GM23248 (cell line): ENCODE measurements at places on chromosomes 7 and 10. TPM values are rescaled to one million over a fixed set of nuclear protein-coding genes. Genes with fewer than 3 reads are reported as not detected.

The TFR2 gene
- polyA plus RNA-seq: 0.28 and 0.79 TPM in 2 replicates

The CELF2 gene
- polyA plus RNA-seq: 26.5 and 27.5 TPM in 2 replicates

The TSPAN13 gene
- 9.0 and 10.2 TPM in 2 replicates for polyA plus RNA-seq

The LIPM gene
- not detected in 2 replicates for polyA plus RNA-seq

The MBL2 gene
- polyA plus RNA-seq: not detected in 2 replicates

The CPED1 gene
- 12.4 and 13.5 TPM in 2 replicates for polyA plus RNA-seq

The RTKN2 gene
- polyA plus RNA-seq: 0.15 and 0.41 TPM in 2 replicates

The CRTAC1 gene
- polyA plus RNA-seq: not detected in 2 replicates

DNA sequence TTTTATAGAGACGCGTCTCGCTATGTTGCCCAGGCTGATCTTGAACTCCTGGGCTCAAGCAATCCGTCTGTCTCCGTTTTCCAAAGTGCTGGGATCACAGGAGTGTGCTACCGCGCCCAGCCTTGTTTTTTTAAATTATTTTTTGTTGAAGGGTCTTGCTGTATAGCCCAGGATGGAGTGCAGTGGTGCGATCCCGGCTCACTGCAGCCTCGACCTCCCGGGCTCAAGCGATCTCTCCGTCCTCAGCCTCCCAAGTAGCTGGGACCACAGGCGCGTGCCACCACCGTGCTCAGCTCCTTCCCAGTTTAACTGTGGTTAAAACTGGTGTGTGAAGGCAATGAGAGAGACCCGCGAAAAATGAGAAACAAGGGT, 11.0 kb upstream of the HNRNPF start:
- DNase-seq: no peak

- peak; percentile 30 for DNase-seq
Measured at GRCh38 chr7:85261336-85261735, 74.5 kb upstream of the SEMA3D start.

DNA sequence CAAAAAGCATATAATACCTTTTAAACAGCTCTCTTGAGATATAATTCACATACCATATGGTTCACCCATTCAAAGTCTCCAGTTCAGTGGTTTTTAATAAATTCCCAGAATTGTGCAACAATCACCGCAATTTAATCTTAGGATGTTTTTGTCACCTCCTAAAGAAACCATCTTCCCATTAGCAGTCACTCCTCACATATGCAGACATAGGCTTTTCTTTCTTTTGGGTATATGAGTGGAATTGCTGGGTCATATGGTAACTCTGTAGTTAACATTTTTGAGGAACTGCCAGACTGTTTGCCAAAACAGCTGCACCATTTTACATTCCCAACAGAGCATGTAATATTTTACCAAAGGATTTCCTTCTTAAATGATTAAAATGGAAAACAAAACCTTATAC, 57.0 kb downstream of the CC2D2B start:
- peak; percentile 13 for DNase-seq

GRCh38 chr10:107554333-107554732, 389.8 kb upstream of the SORCS1 start:
- no peak for DNase-seq

GRCh38 chr10:80452640-80453039, 1.5 kb upstream of the TSPAN14 start:
- no peak for DNase-seq

DNA sequence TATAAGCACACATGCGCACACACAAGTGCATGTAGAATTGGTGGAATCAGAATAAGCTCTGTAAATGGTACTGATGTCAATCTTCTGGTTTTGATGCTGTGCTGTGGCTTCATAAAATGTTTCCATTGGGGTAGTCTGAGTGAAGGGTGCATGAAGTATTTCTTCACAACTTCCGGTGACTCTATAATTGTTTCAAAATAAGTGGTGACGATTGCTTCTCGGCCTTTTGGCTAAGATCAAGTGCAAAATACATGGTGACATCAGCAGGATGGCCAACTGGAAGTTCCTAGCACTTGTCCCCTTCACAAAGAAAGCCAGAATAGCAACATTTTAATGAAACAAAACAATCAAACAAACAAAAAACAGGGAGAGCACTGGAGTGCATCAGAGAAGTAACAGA, 41.6 kb upstream of the CAMK2B start:
- DNase-seq: no peak

GRCh38 chr10:13206546-13207443, 27.4 kb downstream of the UCMA start:
- peak; percentile 68 for DNase-seq

- DNase-seq: peak; percentile 0
Measured at GRCh38 chr7:118372530-118372929, 148.0 kb downstream of the ANKRD7 start.

GRCh38 chr10:124425227-124425962, 6.7 kb upstream of the OAT start:
- DNase-seq: no peak

DNA sequence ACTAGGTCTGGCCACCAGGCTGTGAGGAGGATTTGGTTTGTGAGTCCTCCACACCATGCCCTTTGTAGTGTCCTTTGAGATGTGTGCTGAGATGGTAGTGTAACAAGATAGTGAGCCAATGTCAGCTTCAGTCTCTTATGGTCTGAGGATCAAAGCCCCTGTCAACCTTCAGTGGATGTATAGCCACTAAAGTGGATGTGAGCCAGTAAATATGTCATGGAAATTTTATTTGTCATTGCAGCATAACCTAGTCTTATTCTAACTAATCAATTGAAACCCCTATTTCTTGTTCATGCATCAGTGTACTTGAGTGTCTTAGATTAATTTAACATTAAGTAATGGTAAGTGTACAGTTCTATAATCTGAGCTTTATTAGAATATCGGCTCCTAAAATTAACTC, 51.0 kb upstream of the WAC start:
- DNase-seq: no peak

DNA sequence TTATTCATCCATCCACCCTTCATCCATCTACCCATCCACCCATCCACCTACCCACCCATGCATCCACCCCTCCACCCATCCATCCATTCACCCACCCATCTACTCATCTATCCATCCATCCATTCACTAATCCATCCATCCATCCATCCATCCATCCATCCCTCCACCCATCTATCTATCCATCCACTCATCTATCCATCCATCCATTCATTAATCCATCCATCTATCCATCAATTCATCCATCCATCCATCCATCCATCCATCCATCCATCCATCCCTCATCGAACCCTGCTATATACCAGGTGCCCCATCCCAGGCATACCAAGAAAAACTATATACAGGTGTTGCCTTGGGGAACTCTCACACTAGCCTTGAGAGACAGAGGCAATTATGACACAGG, 7.1 kb upstream of the CCL24 start:
- no peak for DNase-seq

- peak; percentile 82 for DNase-seq
Measured at GRCh38 chr10:103967448-103968071, 620 bp downstream of the SLK start.

DNA sequence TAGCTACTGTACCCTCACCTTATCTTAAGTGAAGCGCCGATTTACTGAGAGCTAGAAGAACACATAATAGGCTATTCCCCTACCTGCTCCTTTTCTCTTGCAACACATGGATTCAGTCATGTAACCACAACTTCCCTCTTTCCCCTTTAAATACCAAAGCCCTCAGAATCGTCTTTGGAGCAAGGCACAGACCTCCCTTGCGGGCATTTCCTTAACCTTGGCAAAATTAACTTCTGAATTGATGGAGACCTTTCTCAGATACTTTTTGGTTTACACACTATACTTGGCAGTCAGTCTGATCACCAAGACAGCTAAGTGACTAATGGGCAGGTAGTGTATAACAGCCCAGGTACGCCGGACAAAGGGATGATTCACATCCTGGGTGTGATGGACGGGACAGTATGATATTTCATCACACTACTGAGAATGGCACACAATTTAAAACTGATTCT, 72.7 kb upstream of the SEC61G start:
- DNase-seq: no peak

GRCh38 chr7:134483296-134483695, 24.4 kb upstream of the AKR1B1 start:
- DNase-seq: no peak

DNA sequence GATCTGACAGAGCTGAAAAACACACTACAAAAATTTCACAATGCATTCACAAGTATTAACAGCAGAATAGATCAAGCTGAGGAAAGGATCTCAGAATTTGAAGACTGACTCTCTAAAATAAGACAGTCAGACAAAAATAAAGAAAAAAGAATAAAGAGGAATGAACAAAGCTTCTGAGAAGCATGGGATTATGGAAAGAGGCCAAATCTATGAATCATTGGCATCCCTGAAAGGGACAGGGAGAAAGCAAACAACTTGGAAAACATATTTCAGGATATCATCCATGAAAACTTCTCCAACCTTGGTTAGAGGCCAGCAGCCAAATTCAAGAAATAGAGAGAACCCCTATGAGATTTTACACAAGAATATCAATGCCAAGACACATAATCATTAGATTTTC, 804.8 kb upstream of the IGFBP3 start:
- DNase-seq: peak; percentile 38

DNA sequence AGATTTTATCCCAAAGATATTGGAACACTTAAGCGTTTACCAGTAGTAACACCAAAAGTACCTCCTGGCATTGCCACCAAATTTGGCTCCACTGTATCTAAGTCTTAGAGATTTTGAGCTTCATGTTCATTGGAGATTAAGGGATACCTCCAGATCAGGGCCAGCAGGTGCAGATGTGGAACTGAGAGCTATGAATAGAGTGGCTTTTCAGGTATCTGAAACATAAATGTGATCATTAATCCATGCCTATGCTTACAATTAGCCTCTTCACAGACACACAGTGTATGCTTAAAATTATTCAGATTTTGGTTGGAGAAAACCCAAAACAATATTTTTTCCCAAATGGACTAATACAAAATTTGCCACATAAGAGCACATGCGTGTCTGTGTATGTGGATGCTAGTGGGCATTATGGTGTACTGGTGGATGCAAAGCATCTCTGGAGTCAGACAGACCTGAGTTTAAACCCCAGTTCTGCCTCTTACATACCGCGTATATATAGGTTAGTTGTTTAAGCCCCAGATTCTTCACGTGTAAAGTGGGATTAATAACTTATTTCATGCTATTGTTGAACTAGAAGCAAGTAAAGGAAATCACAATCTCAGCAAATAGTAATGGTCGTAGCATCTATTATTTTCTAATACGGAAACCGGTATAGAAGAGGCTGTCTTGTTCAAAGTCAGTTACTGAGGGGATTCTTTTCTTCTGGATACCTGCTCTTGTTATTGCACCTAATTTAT, 6.8 kb upstream of the LRRC4 start:
- DNase-seq: no peak

DNA sequence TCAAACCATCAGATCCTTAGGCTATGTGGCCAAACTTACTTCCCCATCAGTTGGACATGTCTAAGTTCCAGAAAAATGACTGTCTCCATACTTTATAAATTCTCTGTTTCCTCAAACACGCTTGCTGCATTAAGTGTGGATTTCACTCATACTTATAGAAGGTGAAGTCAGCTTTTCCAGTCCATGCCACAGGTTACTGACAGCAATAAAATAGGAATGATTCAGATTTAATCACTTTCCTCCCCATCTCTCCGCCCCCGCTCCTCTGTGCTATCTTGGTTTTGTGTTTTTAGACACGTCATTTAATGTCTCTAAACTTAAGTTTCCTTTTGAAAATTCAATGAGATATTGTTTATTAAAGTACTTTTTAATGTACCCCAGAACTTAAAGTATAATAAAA, 1098.0 kb upstream of the C7orf33 start:
- DNase-seq: peak; percentile 63

DNA sequence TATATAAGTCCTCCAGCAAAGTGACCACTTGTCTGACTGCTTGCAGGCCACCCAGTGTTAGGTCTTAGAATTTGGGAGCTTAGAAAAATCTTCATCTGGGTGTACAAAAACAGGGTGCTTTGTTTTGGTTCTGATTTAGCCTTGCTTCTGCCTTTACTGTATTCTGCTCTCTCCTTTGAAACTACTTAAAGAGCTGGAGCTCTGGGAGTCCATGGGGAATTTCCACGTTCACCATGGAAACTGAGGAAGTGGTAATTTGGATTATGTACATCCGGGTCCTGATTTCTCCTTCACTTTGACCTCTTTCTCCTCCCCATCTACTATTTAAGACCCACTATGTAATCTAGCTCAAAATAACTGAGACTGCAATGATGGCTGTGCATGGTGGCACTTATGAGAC, 103.0 kb downstream of the JAZF1 start:
- DNase-seq: no peak

- no peak for DNase-seq
Measured at GRCh38 chr7:155834486-155835048, 22.3 kb upstream of the SHH start.

- no peak for DNase-seq
Measured at GRCh38 chr10:133070810-133071209, 16.9 kb upstream of the ADGRA1 start.

- peak; percentile 28 for DNase-seq
Measured at GRCh38 chr10:14186245-14186644, 144.5 kb downstream of the FRMD4A start.

- peak; percentile 41 for DNase-seq
Measured at GRCh38 chr10:101940916-101941315, 97.3 kb upstream of the KCNIP2 start.

DNA sequence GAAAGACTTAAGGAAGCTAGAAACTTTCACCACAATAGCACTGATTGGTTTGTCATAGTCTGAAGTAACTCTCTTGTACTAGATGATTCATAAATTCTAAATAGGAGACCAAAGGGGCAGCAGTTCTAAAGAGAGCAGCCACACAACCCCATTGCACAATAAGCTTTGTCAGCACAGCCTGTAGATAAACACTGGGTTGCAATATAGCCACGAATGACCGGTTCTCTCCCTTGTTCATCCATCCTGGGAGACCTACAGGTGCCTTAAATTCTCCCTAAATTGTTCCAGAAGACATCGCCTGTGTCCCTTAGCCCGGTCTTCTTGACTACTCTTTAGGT, 167.0 kb downstream of the SNX13 start:
- DNase-seq: peak; percentile 95

GRCh38 chr7:158536871-158537515, 50.6 kb downstream of the PTPRN2 start:
- no peak for DNase-seq

- no peak for DNase-seq
Measured at GRCh38 chr7:72058579-72058978, 353.6 kb downstream of the CALN1 start.

GRCh38 chr7:95605275-95605674, 9.0 kb upstream of the PDK4 start:
- DNase-seq: no peak

- DNase-seq: peak; percentile 41
Measured at GRCh38 chr10:125120053-125120710, 40.2 kb downstream of the CTBP2 start.

- DNase-seq: peak; percentile 89
Measured at GRCh38 chr7:99143853-99144672, at the start of gene SMURF1. TSS of gene SMURF1 (minus strand) at chr7:99144108. CDS start at chr7:99143780, 328 bp downstream.

GRCh38 chr7:30645661-30646060, 36.6 kb downstream of the CRHR2 start:
- no peak for DNase-seq

GRCh38 chr7:45140827-45141226, 16.8 kb upstream of the RAMP3 start:
- no peak for DNase-seq
